ENCODE measurements at places on chromosomes 7 and 10.

DNA sequence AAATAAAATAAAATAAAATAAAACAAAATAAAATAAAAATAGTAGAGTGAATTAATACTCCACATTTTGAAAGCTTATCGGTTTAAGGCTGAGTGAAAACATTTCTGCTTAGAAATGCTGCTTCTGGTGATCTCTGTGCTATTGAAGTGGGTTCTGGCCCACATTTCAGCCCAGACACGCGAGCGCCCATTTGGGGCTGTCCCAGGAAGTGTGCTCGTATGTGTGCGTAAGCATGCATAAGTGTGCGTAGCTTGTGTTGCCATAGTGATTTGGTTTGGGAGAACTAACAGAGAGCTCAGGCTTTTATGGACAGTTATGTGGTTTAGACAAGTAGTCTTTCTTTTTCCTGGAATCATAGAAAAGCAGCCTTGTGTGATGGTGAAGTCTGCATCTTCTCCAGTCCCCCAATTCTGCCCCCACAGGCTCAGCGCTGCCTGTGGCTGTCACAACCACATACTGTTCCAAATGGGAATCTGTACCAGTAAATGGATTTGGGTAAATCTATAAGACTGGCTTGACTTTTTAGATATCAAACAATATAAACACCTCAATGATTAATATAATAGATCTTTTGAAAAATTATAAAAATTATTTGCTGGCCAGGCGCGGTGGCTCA, 29.8 kb upstream of the PURB start:
- no peak for DNase-seq

DNA sequence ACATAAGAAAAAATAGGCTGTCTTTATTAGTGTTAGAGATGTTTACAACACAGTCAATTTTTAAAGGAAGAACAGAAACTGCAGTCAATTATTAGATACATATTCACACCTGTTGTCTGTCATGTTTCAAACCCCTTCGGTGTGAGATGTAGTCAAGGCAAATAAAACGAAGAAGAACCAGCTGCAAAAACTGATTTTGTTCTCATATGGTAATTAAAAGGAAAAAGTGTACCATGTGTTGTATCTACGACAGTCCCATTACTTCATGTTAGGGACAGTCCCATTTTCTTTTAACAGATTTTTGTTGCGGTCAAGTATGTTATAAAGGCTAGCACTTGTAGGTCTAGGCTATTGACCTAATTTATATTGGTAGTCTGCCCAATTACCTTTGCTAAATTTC, 149.4 kb downstream of the LRRN3 start:
- DNase-seq, result no peak

GRCh38 chr10:23693501-23693901, 254.6 kb downstream of the OTUD1 start:
- no peak for DNase-seq

GRCh38 chr7:51344406-51345138, 28.0 kb upstream of the COBL start:
- DNase-seq, result no peak

- no peak for DNase-seq
These were observed 211.6 kb downstream of the INHBA start for GRCh38 chr7:41491308-41491707.

GRCh38 chr10:94217411-94217810, 145.3 kb downstream of the NOC3L start:
- DNase-seq, result no peak

- DNase-seq, result no peak
These were observed 507 bp downstream of the SAR1A start for GRCh38 chr10:70169649-70170364.

DNA sequence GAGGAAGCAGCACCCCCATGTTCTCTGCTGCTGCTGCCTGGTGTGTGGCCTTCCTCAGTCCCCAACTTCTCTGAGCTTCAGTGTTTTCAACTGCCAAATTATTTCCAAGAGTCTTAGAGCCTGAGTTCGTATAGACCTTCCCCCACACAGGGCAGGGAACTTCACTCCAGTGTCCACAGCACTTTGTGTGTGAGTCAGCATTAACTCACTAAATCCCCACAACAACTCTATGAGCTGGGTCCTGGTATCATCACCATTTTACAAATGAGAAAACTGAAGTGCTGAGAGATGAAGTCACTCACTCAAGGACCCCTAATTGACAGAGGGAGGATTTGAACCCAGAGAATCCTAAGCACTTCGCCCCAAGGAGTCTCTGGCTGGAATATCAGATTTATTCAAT, 48.3 kb downstream of the ADCYAP1R1 start:
- no peak for DNase-seq

DNA sequence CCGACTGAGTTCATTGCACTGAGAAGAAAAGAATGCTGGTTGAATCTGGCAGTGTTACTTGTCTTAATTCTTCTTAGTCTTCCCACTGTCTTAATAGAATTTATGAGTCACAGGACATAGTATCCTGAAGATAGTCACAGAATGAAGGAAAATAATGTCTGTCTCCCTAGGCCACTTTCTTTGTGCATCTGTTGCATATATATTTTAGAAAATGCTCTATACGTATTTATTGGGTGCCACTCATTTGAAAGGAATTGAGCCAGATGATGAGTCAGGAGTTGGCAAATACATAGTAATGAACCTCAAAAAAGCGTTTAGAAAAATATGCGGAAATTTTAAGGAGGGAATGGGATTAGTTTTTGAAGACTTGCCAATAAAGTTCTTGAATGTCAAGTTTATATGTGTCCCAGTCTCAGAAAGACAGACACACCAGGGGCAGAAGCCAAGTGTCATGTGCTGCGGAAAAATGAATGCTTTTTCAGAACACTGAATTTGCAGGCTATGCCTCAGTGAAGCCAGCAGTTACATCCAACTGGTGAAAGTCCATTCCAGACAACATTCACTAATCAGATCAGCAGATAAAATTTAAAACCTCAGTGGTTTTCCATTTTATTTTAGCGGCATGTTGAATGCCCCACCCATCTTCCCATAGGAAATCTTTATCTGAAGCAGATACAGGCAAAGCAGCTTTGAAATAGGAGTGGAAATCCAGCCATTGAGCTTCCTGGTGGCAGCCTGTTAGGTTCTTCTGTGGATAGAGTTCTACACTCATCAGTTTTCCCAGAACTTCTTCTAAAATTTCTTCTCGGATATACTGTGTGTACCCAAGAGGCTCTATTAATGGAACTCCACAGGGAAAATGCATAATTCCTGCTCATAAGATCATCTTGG, 308.4 kb downstream of the BICC1 start:
- no peak for DNase-seq

GRCh38 chr10:102396317-102396650, 779 bp downstream of the NFKB2 start:
- no peak for DNase-seq
